ENCODE measurements at places on chromosomes 5 and 9.

DNA sequence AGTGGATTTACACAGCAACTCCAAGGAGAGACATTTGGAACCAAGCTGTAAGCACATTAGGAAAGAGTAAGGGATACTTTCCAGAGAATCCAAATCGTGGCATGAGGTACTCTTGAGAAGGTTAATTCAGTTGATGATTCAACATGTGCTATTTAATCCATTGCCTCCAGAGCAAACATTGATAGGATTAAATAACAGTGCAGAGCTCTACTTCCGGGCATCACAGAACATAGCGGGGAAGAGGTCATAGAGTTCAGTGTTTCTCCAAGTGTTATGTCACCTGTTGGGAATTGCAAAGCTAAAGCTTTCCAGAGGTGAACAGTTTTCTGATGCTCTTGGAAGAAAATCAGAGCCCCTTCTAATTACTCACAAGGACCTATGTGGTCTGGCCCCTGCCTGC lies 127.5 kb downstream of the PPP2R2B start:
- no peak for DNase-seq

DNA sequence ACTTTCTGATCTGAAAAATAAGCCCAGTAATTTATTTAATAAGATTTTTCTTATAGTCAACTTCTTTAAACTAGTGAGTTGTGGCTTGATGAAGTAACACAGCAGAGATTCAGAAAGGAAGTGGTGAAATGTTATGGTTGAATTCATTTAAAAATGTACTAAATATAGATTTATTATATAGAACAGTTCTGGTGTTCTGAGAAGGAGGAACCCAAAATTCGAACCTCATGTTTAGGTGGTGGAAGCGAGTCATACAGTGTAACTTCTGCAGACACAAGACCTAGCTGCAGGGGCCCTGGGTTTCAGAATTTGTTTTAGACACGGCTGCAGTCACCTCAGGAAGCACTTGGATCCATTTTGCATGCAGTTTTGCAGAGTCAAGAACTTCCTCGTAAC lies 188.2 kb downstream of the TRIO start:
- peak; percentile 40 for DNase-seq

DNA sequence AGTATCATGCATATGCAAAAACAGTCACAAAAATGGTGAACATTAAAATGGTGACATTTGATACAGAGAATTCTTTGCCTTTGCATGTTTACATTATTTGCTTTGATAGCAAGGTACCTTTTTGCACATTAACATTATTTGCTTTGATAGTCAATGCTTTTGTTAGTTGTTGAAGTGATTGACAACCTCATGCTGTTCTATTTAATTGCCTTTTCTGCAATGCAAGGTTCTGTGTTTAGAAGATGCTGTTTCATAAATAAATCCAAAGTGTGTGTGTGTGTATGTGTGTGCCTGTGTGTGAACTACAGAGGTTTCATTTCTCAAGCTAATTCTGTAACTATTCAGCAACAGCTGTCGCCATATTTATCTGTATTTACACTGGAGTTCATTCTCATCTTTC lies 668.7 kb downstream of the NR2F1-AS1 start:
- DNase-seq: no peak

DNA sequence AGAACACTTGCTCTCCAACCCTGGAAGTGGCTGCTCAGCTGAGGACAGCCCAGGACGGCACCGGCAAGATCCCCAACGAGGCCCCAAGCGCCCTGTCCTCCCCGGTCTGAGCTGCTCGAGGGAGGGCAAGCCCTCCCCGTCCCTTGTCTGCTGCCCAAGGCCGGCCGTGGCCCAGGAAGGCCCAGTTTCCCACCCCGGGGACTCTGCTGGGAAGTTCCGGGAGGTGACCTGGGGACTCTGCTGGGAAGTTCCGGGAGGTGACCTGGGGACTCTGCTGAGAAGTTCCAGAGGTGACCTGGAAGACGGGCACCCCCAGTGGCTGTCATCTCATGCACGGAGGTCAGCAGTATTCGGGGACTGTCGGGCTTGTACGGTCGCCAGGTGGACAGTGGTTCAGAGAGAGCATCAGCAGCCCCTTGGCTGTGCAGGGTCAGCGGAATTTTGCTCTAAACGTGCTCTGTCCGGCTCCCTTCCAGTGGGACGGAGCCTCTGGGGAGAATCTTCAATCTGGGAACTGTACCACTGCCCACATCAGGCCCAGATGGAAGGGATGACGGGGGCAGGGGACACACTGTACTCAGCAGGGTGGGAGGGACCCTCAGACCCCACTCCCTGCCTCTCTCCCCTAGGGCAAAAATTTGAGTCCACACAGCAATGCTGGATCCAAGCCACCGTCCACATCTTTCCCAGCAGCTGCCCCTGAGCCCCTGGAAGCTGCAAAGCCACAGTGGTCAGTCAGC lies 7.2 kb downstream of the NACC2 start:
- no peak for DNase-seq

GRCh38 chr5:73968729-73969128 lies 342.7 kb downstream of the ARHGEF28 start:
- DNase-seq: peak; percentile 42

All from EH (cell line).